NCI-H82 (cell line): ENCODE measurements at places on chromosomes 6 and 20.

DNA sequence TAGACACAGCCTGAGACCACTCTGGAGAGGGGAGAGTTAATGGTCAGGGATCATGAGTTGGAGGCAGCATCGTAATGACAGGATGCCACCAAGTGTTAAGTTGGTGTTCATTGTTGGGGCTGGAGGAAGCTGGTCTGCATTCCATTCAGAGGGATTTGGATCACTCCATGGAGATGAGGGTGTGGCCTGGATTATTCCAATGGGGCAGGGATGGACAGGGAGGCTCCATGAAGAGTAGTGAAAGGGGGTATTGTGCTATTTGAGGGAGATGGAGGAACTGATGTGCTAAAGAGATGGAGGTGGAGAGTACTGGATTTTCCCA lies 1.1 kb downstream of the SAPCD1 start:
- peak; percentile 70 for DNase-seq

DNA sequence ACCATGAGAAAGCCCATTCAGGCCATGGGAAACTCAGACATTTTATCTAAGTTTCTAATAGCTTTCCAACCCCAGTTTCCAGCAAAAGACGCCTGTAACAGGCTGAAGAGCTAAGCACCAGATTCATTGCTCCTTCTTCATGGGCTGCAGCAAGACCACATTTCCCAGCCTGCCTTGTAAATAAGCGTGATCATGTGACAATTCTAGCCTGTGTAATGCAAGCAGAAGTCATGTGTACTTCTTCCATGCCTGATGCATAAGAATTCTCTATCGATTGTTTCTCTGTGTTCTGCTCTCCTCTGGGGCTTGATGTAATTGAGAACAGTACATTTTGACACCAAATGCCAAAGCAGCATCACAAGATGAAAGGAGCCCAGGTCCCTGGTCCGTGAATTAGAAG lies 6.8 kb downstream of the PCSK2 start:
- peak; percentile 7 for DNase-seq

DNA sequence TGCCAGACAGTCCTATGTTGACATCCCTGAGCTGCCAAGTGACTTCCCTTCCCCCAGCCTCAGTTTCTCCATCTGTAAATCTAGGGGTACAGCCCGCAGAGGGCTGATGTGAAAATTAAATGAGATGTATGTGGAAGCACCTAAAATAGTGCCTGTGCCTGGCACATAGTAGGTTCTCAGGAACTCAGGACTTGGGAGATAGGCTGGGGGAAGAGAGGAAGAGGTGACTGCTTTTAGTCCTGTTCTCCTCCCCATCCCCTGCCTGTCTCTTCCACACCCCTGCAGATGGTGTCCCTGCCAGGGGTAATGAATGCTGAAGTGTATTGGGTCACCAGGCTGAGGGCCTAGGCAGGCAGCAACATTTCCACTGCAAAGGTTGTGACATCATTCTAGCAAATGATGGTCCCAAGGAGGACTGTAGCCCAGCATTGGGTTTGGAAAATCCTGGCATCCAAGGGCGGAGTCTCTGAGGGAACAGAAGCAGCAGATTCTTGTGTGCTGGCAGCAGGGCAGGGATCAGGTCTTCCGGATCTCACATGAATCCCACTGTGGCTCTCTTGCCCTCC lies 1.8 kb downstream of the SNPH start:
- no peak for DNase-seq

DNA sequence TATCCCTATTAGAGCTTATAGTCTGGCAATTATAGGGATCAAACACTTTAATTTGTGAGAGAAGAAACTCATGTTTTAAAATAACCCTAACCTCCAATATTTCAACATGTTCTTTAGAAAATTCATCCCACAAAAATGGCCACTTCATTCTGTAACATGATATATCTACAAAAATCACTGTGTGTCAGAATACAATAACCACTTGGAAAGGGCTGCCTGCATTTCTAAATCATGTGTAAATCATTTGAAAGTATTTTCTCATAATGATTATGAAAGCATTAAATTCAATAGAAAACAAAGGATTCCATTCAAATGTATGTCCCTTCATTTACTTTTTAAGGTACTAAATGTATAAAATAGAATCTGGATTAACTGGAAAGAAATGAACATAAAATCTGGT lies 101.4 kb upstream of the NHSL1 start:
- DNase-seq, result no peak

DNA sequence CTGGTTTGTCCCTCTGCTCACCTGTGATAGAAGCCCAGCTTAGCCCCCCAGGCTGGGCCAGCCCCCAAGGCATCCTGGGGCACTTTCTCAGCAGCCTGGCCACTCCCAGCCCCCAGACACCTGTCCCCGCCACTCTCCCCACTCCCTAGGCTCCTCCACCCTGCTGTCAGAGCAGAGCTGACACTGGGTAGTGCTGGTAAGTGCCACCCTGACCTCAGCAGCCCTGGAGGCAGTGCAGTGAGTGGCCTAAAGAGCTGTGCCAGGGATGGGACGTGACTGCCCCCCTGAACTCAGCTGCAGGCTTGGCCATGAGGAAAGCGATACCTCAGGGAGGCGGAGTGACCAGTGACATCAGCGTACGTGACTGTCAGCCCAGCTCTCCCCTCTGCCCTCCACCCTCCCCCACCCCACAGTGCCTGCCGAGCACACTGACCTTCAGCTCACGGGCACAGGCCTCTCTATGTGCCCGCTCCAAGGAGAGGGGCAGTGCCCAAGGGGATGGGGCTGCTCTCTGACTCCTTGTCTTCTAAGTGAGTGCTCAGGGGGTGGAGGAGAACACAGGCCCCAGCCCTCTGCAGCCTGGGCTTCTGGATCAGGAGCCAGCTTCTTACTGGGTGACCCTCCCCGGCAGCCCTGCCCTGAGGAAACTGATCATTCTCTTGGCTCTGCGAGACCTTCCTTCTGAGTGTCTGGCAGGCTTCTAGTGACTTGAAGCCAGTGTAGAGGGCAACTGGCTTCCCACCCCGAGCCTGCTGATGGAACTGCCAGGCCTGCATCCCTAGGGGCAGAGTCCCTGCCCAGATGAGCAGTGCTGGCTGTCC lies 172.7 kb downstream of the MRPL14 start:
- DNase-seq, result no peak

DNA sequence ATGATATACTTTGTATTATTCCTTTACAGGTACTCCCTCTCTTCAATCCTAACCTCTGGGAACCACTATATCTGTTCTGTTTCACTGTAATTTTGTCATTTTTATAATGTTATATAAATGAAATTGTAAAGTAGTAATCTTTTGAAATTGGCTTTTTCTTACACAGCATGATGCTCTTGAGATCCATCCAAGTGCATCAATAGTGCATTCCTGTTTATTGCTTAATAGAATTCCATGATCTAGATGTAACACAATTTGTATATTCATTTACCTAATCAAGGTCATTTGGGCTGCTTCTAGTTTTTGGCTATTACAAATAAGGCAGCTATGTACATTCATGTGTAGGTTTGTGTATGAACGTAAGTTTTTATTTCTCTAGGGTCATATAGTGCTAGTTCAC lies 174.6 kb downstream of the KHDC1L start:
- no peak for DNase-seq

- DNase-seq, result no peak
These were observed 77.1 kb downstream of the JAG1 start for GRCh38 chr20:10596710-10597121.

GRCh38 chr6:28712982-28713381 lies 187.3 kb downstream of the GPX5 start:
- DNase-seq, result no peak

- DNase-seq, result peak; percentile 99
These were observed 996 bp downstream of the ZBTB2 start for GRCh38 chr6:151390276-151390850.

DNA sequence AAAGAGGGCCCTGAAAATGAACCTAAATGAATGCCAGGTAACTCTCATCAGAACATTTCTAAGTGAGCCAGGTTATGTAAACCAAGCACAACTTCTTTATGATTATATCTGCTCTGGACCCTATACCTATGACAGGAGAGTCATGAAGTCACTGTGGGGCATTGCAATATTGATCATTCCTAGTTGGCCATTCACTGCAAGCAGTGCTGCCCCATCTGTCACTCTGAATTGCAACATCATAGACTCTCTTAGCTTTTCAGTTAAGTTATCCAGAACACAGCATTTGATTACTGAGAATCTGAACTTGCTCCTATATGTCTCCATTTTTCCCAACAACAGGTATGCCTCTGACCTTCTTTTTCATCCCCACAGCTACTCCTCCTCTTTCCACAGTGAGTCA lies 3.3 kb downstream of the COL21A1 start:
- no peak for DNase-seq

GRCh38 chr6:35093783-35094182 lies 47.4 kb downstream of the TCP11 start:
- DNase-seq, result no peak

- no peak for DNase-seq
These were observed 898.2 kb downstream of the KIF16B start for GRCh38 chr20:15675061-15675514.

DNA sequence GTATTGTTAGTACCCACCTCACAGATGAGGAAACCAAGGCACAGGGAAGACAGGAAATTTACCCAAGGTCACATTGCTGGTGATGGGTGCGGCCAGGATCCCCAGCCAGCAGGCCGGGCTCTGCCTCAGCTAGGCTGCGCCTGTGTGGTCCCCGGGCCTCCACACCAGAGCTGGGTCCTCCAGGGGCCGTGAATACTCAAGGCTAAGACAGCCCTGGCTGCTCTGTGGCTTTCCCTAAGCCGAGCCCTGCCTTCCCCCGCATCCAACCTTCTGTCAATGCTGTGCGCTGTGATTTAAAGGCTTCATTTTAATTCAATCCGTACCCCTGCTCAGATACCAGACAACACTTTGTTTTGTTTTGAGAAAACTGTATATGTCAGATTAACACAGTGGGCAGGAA lies 246.7 kb downstream of the TTLL2 start:
- DNase-seq, result peak; percentile 22

DNA sequence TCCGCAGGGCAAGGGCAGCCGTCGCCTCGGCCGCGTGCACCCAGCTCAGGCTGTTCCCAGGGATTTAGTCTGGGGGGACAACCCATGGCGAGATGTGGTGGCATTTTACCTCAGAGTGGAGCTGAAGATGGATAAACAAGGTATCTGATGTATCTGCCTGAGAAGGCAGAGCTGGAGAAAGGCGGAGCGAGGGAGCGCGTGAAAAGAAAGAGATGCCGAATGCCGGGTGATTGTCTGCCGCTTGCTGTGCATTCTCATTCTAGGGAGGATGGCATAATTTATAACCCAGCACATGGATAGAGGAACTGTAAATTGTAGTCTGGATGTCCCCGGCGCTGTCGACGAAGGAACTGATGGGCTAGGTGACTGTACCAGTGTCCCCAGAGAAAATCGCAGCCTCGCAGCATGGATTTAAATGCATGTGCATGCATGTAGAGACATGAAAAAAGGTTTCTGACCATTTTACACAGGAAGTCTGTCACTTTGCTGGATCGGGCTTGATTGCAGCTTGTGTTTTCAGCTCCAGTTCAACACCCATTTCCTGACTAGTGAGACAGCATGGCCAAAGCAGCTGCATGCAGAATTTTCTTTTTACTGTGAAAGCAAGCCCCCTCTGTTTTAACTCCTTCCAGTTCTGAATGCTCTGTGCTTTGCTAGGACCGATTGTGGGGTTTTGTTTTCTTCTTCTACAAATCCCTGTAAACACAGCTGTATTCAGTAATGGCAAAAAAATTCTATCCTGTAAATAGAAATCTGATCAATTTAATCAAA lies 149.7 kb downstream of the PRL start:
- DNase-seq, result no peak

DNA sequence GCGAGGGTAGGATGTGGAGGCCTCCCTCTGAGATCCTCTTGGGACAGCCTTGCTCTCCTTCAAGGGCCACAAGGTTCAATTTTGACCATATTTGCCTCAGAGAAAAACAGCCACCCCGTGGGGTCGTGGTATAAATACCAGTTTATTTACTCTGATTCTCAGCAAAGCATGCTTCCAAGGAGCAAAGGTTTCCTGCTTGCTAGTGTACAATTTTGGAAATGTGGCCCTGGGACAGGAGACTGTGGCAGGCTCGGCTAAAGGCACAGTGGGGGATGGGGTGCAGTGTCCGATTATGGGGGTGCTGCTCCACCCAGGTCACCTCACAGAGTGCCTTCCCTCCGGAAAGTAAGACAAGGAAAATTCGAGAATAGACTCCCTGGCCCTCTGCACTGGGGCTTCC lies 31.1 kb downstream of the RBM38 start:
- DNase-seq, result no peak

GRCh38 chr6:16903470-16903869 lies 142.2 kb upstream of the ATXN1 start:
- DNase-seq, result peak; percentile 11

DNA sequence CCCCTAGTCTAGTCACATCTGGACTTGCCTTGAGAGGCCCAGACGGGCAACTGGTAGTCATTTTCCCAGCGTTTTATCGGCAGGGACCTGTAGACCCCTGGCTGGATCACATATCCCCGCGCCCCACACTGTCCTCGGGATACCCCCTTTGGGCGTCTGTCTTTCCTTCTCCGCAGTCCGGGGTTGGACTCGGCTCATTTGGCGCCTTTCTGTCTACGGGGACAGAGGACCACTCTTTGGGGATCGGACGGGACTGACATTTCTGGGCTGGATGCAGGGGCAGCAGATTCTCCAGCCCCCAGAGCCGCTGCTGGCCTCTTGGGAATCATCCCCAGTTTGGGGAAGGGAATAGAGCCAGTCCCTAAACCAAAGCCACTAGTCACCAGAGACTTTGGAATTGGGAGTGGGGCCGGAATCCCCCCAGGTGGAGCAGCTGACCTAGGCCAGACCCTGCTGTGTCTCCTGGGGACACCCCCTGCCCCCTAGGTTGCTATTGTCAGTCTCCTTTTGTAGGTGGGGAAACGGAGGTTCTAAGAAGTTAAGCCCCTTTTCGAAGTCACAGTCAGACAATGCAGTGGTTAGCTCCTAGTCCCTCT lies 734 bp downstream of the FAM110A start:
- peak; percentile 25 for DNase-seq

GRCh38 chr20:58497076-58497641 lies 18.0 kb downstream of the APCDD1L start:
- DNase-seq, result no peak

GRCh38 chr6:109695468-109695867 lies 4.4 kb downstream of the FIG4 start:
- DNase-seq, result peak; percentile 20

- DNase-seq, result no peak
These were observed 43.7 kb upstream of the TBC1D7 start for GRCh38 chr6:13372076-13372475.

- DNase-seq, result no peak
These were observed 531.8 kb upstream of the EYS start for GRCh38 chr6:66238851-66239250.

GRCh38 chr6:168916576-168917211 lies 337.0 kb downstream of the THBS2 start:
- DNase-seq, result no peak
